Aorta (tissue), 5 donors: ENCODE measurements at places on chromosomes 2 and 18.
A peak's percentile ranks its signal among the peaks of the same experiment; 100 is the strongest.

DNA sequence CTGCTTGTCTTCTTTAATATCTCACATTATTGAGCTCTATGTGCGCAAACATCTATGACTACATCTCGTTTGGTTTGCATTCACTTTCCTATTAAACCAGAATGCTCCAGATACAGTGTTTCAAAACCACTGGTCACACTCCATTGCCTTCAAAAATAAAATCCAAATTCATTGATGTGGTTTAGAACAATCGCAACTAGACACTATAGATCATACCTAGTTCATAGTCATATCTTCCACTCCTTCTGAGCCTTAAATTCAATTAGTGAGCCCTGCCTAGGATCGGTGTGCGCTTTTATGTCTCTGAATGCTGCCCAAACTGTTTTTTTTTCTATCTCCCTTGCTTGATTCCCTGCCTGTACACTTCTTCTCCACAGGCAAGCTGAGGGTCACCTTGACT, 238.5 kb upstream of the RGPD4 start:
- no peak for DNase-seq

DNA sequence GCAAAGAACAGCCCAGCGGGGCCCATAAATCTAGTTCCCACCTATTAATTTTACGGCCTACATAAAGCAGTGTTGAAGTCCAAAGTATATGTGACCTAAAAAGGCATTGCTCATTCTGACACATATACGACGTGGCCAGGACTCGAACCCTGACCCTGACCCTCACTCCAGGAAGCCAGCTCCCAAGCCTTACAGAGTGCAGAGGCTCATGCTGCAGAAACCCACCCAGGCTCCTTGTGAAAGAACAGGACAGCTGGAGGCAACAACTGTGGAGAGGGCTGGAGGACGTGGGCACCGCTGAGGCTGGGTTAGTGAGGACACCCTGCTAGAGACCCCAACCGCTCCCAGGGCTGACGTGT, 221.6 kb downstream of the CYP26B1 start:
- DNase-seq = no peak

DNA sequence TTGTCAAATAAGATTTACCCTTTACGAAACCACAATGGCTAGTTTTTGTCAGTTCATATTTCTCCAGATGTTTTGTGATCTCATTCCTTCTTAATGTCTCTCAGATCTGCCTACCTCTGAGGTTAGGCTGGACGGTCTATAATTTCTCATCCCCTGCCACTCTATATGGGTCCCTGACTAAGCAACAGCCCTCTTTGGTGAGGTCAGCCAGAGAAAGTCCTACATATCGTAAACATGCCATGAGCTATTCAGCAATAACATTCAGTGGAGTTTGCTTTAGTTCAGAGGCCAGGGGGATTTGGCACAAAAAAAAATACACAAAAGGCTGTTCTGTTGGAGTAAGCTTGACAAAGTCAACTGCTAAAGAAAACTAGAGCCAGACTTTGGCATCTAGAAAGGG, 192.1 kb upstream of the NCKAP5 start:
- DNase-seq = no peak

DNA sequence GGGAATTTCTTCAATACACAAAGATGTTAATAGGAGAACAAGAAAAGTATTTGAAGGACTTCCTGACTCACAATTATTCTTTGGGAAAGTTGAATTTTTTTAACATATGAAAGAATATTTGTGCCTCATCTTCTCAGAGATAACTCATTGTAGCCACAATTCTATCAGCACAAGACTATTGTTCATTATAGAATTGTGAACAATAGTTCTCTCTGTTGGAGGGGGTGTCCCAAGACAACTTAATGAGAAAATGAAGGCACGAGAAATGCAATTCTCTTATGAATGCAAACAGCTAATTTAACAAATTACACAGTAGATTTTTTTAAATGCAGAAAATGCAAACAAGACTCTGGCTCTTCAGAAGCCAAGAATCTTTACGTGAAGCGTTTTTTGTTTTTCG, 157.0 kb downstream of the BARD1 start:
- DNase-seq = no peak

DNA sequence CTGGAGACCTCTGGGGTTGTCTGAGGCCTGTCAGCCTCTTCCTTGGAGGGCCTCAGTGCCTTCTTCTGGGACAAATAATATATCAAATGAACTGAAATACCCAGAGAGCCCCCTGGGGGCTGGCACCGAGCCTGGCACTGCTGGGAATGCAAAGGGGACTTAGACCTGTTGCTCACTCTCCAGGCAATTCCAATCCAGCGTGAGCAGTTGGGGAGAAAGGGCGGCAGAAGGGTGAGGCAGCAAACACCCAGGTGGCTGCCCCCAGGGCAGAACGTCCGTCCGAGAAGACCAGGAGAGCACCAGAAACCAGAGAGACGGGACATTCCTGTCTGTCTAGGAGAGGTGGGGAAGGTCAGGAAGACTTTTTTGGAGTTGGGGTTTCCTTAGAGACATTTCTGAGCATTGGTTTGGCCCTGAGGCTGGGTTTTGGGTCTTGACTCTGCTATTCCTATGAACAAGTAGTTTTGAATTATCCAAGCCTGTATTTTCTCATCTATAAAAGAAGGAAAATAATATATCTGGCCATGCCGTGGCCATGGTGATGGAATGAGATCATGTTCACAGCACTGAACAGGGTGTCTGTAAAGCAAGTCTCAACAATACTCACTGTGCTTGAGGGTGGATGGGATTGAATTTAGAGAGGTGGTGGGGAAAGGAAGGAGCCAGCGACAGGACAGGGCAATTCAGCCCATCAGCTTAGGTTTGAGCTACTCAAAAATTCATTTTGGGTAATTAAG, 44.3 kb upstream of the ZBTB7C start:
- peak; percentile 48 for DNase-seq

DNA sequence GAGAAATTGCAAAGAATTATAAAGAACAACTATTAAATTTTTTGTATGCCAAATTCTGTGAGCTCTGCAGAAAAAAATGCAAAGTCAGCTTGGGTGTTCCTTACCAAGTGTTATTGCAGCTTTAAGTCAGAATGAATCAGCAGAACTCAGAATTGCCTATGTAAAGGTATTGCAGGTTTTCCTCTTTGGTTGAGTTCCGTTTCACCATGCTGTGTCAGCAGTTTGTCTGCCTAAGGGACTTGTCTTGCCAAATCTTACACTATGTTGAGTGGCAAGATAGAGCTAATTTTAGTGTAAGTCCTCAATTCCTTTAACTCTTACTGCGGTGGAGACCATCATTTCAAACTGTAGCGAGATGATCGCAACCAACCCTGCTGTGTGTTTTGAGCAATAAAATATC, 38.8 kb downstream of the ADAM23 start:
- DNase-seq = no peak

DNA sequence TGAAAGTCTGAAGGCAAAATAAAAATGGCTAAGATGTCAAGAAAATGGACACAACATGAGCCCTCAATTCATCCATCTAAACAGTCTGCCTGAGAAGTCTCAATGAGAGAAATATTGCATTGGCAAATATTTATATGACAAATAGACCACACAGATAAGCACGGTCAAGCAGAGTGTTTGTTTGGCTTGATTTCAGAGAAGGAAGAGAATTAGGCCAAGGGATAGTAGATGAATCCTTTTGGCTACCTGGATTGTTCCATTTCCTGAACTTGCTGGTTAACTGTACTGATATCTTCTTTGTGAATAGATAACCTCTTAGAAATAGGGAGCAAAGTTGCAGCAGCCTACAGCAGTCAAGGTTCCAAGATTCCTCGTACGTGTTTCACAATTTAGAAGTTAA, 129.6 kb downstream of the RBMS1 start:
- no peak for DNase-seq
